B cell (primary cell): ENCODE measurements at places on chromosomes 2 and 18. TPM values are rescaled to one million over a fixed set of nuclear protein-coding genes. Genes with fewer than 3 reads are reported as not detected.

PLGLB1 gene
- 15.9 and 16.9 TPM in 2 replicates for total RNA-seq

ITGA4 gene
- total RNA-seq, result 169 and 174 TPM in 2 replicates

ANKRD53 gene
- 0.84 and 1.4 TPM in 2 replicates for total RNA-seq

ACSL3 gene
- 35.9 and 46.0 TPM in 2 replicates for total RNA-seq

LRP2 gene
- total RNA-seq, result not detected in 2 replicates

POTEJ gene
- not detected in 2 replicates for total RNA-seq

SKOR2 gene
- not detected in 2 replicates for total RNA-seq

NDC80 gene
- total RNA-seq, result 3.7 and 3.9 TPM in 2 replicates

USP40 gene
- 37.0 and 42.6 TPM in 2 replicates for total RNA-seq

DNA sequence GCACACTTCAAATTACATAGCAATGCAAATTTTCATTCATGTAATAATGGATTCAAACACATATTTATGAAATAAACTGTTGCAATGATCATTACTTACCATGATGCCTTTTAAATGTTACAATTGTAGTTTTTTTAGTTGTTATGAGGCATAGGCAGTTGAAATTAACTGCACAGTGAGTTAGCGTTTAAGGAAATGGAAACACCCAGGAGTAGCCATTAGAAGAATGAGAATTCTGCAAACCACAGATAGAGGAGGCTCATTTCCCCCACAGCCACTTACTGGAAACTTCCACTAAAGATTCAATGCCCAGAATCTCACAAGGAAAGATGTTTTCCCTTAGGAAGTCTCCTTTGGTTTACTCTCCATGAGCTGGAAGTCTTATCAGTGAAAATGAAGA, 8.4 kb downstream of the ARL4C start:
- H3K27ac ChIP-seq, result no peak overlapping the region
- no peaks in the 10 kb centered on the region for H3K36me3 ChIP-seq
- H3K4me3 ChIP-seq, result no peak overlapping the region
- no peaks in the 10 kb centered on the region for H3K27me3 ChIP-seq
- DNase-seq, result no peak
- H3K4me1 ChIP-seq, result peaks cover 85% of the 10 kb centered on the region

GRCh38 chr2:165401285-165401852, 68.1 kb upstream of the CSRNP3 start:
- H3K36me3 ChIP-seq, result no peaks in the 10 kb centered on the region
- H3K4me3 ChIP-seq, result no peak overlapping the region
- H3K4me1 ChIP-seq, result no peaks in the 10 kb centered on the region
- H3K27me3 ChIP-seq, result no peaks in the 10 kb centered on the region
- H3K27ac ChIP-seq, result no peak overlapping the region

DNA sequence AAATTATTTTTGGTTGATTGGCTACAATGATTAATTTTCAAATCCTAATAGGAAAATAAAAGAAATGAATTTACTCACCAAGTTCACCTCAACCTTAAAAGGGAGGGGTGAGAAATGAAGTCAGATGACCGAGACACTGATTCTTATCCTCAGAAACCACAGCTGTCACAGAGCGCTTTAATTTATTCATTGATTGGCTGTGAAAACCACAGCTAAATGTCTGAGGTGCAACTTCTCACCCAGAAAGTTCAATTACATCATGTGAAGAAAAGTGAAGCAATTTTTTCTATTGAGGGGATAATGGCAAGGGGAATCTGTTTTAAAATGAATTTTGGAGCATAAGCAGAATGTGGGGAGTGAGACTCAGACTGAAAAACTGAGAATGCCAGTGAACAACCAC, 128.4 kb downstream of the RNF152 start:
- no peak overlapping the region for H3K4me3 ChIP-seq
- DNase-seq, result no peak
- no peaks in the 10 kb centered on the region for H3K36me3 ChIP-seq
- no peaks in the 10 kb centered on the region for H3K4me1 ChIP-seq
- H3K27ac ChIP-seq, result no peak overlapping the region

DNA sequence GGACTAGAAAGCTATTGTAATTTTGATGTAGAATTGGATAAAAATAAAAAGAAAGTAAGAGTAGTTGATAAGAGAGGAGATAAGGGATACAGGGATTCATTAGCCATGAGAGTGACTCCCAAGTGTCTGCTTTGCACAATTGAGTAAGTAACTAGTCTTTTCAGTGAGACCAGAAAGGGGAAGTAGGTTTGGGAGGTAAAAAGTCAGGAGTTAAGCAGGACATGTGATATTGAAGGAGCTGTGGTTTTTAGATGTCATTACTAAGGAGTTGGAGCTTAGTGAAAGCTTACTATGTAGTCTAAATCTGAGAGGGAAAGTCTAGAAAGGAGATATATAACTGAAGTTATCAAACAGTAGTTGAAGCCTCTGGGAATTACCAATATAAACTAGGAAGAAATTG, 93.4 kb downstream of the SLC5A7 start:
- no peak for DNase-seq
- no peaks in the 10 kb centered on the region for H3K27me3 ChIP-seq
- no peak overlapping the region for H3K4me3 ChIP-seq
- H3K27ac ChIP-seq, result no peak overlapping the region
- H3K36me3 ChIP-seq, result no peaks in the 10 kb centered on the region

DNA sequence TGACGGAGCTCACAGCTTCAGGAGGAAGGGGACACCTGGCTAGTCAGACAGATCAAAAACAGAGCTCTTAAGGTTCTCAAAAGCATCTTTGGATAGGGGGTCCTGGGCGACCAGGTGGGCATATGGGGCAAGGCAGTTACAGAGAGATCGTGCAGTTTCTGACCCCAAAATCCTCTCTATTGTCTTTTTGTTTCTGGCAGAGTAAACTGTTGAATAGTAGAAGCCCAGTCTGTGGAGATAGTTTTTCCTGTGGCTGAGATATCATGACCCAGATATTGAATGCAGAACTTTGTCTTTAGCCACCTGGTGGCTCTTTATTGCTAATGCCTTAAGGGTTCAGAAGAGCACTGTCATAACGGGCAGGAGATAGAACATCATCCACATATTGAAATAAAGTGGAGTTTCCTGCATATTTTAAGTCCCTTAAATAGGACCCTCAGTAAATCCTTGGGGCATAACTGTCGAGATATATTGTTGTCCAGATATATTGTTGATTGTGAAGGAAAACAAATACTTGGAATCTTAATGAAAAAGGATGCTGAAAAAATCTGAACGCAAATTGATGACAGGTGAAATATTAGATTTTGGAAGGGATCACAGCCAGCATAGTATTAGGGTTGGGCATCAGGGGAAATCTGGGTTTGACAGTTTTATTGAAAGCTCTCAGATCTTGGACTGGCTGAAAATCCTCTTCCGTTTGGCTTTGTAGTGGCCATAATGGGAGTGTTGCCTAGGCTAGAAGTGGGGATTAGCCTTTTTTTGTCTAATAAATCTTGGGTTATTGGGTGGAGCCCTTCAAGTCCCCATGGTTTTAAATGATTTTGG, 14.1 kb upstream of the ZDBF2 start:
- H3K4me3 ChIP-seq, result no peak overlapping the region
- H3K27ac ChIP-seq, result no peak overlapping the region
- peaks cover 81% of the 10 kb centered on the region for H3K27me3 ChIP-seq
- H3K36me3 ChIP-seq, result no peaks in the 10 kb centered on the region
- peaks cover 12% of the 10 kb centered on the region for H3K4me1 ChIP-seq

GRCh38 chr18:80231616-80232015, 15.7 kb downstream of the PARD6G start:
- no peaks in the 10 kb centered on the region for H3K36me3 ChIP-seq
- H3K4me1 ChIP-seq, result no peaks in the 10 kb centered on the region
- no peak overlapping the region for H3K4me3 ChIP-seq
- H3K27ac ChIP-seq, result no peak overlapping the region
- DNase-seq, result no peak

DNA sequence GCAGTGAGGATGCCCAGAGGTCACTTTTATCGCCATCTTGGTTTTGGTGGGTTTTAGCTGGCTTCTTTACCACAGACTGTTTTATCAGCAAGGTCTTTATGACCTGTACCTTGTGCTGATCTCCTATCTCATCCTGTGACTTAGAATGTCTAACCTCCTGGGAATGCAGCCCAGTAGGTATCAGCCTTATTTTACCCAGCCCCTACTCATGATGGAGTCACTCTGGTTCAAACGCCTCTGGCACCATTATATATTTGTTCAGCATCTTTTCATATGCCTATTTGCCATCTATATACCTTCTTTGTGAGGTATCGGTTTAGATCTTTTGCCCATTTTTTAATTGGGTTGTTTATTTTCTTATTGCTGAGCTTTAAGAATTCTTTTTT, 7.2 kb upstream of the CCNT2 start:
- no peak overlapping the region for H3K27ac ChIP-seq
- DNase-seq, result no peak
- no peak overlapping the region for H3K4me3 ChIP-seq
- H3K27me3 ChIP-seq, result no peaks in the 10 kb centered on the region
- H3K36me3 ChIP-seq, result no peaks in the 10 kb centered on the region
- no peaks in the 10 kb centered on the region for H3K4me1 ChIP-seq

GRCh38 chr18:55510809-55511208, 77.2 kb downstream of the TCF4 start:
- H3K27me3 ChIP-seq, result no peaks in the 10 kb centered on the region
- peak overlapping the region; percentile 85 for H3K27ac ChIP-seq
- DNase-seq, result peak; percentile 81
- H3K4me3 ChIP-seq, result peak overlapping the region; percentile 50
- H3K4me1 ChIP-seq, result peaks cover 22% of the 10 kb centered on the region

GRCh38 chr18:74514860-74515495, 18.8 kb downstream of the CNDP2 start:
- H3K4me1 ChIP-seq, result no peaks in the 10 kb centered on the region
- no peaks in the 10 kb centered on the region for H3K27me3 ChIP-seq
- H3K27ac ChIP-seq, result no peak overlapping the region
- H3K4me3 ChIP-seq, result no peak overlapping the region
- peaks cover 9% of the 10 kb centered on the region for H3K36me3 ChIP-seq
- DNase-seq, result no peak

GRCh38 chr2:196511258-196512168, 128.0 kb upstream of the CCDC150 start:
- H3K27me3 ChIP-seq, result peaks cover 2% of the 10 kb centered on the region
- no peaks in the 10 kb centered on the region for H3K36me3 ChIP-seq
- no peak overlapping the region for H3K4me3 ChIP-seq
- DNase-seq, result no peak
- no peaks in the 10 kb centered on the region for H3K4me1 ChIP-seq

DNA sequence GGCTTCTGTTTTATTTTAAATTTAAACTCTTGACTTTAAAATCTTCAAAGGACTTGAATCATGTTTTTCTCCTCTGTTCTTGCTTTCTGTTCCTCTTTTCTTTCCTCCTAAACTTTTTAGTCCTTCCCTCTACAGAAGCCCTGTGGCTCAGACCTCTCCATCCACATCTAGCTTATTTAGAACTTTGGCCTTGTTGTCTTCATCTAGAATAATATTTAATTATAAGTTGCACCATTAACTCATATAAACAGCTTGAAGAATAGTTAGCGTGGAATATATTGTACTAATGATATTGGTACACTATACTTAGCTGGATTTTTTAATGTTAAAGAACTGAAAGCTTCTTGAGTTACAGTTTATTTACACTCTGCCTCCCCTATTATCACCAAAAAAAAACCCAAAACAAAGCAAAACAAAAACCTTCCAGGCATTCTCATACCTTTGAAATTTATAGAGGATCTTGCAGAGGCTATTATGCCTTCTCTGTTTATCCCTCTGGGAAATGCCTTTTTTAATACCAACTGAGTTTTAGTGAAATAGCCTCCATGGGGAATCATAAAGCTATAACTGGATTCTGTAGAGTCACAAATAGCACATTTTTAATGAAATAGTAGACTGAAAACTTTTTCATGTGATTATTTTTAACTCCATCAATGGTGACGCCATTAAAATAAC, 9.2 kb upstream of the CCDC141 start:
- H3K36me3 ChIP-seq, result no peaks in the 10 kb centered on the region
- H3K4me3 ChIP-seq, result no peak overlapping the region
- H3K27ac ChIP-seq, result peak overlapping the region; percentile 64
- peaks cover 18% of the 10 kb centered on the region for H3K4me1 ChIP-seq
- no peaks in the 10 kb centered on the region for H3K27me3 ChIP-seq

GRCh38 chr2:205180730-205181129, 501.6 kb upstream of the NRP2 start:
- H3K4me1 ChIP-seq, result no peaks in the 10 kb centered on the region
- H3K27me3 ChIP-seq, result no peaks in the 10 kb centered on the region
- DNase-seq, result no peak
- no peaks in the 10 kb centered on the region for H3K36me3 ChIP-seq
- H3K4me3 ChIP-seq, result no peak overlapping the region

- H3K4me3 ChIP-seq, result no peak overlapping the region
- H3K27me3 ChIP-seq, result peaks cover 18% of the 10 kb centered on the region
- peaks cover 16% of the 10 kb centered on the region for H3K4me1 ChIP-seq
- no peaks in the 10 kb centered on the region for H3K36me3 ChIP-seq
- no peak for DNase-seq
Measured at GRCh38 chr2:10720306-10720705, 1.1 kb upstream of the ATP6V1C2 start.

DNA sequence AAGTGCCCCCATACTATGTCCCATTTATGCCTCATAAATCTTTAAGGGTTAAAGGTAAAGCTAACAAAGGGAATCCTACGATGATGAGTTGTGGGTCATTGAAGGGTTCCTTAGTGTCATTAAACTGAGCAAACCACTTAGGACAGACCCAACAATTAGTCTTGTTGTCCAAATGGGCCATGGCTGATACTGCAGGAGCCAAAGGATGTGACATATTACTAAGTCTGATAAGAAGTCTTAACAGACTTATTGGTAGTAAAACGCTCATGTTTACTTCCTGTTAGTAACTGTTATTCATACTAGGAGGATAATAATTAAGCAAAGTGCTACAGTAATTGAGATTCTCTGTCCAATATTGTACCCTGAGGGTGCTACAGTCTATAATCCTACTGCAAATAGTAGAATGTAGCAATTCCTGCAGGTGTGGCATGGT, 96.8 kb downstream of the PTPN4 start:
- no peak overlapping the region for H3K27ac ChIP-seq
- DNase-seq, result no peak
- no peaks in the 10 kb centered on the region for H3K27me3 ChIP-seq

DNA sequence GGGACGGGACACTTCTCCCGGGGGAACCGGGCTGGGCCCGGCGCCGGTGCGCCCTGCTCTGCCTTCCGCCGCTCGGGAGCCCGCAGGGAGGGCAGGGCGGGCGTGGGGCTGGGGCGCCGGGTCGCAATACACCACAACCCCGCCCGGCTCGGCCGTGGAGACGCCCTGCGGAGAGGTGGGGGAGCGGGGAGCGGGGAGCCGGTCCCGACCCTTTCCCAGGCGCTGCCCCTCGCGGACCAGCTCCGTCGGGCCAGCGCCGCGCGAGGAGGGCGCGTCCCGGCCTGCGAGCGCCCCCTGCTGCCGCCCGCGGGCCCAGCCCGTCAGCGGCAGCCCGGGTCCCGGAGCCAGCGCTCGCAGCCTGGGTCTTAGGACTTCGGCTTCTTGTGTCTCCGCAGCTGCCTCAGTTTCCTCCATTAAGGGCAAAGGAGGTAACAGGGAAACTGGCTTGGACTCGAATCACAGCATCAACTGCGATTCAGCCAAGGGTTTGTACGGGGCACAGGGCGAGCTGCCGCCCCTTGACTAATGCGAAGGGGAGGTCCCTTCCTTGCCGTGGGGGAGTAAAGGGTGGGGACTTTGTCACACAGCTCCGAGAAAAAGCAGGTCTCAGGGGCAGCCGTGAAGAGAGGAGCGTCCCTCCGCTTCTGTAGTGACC, 635 bp upstream of the ADRA2B start:
- H3K27ac ChIP-seq, result no peak overlapping the region
- peaks cover 22% of the 10 kb centered on the region for H3K4me1 ChIP-seq
- H3K36me3 ChIP-seq, result no peaks in the 10 kb centered on the region
- peaks cover 21% of the 10 kb centered on the region for H3K27me3 ChIP-seq

- peak overlapping the region; percentile 53 for H3K4me3 ChIP-seq
- H3K27me3 ChIP-seq, result no peaks in the 10 kb centered on the region
- no peaks in the 10 kb centered on the region for H3K36me3 ChIP-seq
- H3K4me1 ChIP-seq, result peaks cover 39% of the 10 kb centered on the region
- no peak for DNase-seq
Measured at GRCh38 chr2:10301941-10302478, 694 bp upstream of the HPCAL1 start.
